ENCODE measurements at places on chromosomes 1 and 21.

GRCh38 chr1:118461154-118461553, 276.1 kb upstream of the SPAG17 start:
- no peak for DNase-seq

DNA sequence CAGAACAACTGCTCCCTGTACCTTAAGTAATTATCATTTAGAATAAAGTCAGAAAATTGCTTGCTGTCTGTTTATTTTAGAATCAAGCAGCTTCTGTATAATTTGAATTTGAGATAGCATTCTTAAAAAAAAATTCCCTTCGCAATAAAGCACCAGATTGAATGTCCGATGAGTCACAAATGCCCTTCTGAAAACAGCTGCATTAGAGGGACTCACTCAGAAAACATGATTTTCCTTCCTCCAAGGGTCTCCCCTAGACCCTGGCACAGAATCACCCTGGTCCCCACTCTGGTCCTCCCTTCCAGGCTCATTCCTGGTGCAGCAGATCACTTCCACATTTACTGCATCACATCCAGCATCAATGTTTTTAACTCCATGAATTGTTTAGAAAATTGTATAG, 471.1 kb upstream of the VAMP3 start:
- DNase-seq: no peak

DNA sequence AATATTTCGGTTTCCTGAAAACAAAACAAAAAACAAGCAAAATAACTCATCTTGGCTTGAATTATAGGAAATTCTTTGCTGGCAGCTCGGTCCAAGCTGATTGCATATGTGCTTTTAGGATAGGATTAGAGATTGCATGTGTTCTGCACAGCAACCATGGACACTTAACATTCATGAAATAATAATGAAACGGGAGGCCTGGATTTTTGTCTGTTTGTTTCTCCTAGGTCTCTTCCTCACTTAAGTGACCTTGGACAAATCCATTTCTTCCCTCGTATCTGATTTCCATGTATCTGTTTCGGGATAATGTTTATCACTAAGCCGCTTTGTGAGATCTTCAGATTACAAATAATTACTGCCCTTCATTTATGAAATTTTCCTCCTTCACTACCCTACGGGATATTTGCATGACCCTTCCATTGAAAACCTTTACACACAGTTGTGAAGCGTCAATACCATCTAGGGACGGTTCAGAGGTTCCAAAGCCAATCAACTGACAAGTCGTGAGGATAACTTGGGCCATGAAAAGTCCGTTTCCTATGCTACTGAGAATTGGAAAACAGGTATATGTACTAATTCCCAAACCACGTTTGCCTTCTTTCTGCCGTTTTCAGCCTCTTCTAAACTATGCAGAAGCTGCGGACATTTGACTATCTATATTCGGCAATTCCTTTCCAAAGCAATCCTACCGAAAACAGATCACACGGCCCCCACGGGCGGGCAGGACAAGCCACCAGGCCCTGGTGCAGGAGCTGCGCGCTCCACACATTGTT, 1.3 kb upstream of the H3-3A start:
- DNase-seq: no peak

DNA sequence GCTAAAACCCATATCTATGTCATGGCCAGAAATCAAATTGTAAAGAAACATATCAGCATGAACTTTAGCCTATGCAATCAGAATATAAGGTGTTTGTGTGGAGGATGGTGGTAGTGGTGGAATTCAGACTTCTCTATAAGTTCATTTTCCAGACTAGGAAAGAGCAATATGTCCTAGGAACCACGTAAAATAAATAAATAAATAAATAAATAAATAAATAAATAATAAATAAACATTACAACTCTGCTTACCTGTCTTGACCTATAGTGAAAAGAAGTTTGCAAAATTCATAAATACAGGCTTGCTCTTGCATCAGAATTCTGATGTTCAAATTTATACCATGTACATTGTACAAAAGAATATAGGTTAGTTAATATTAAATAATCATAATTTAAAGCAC, 1382.6 kb upstream of the ADGRL2 start:
- no peak for DNase-seq

- no peak for DNase-seq
Measured at GRCh38 chr1:14724678-14725077, 126.2 kb downstream of the KAZN start.

DNA sequence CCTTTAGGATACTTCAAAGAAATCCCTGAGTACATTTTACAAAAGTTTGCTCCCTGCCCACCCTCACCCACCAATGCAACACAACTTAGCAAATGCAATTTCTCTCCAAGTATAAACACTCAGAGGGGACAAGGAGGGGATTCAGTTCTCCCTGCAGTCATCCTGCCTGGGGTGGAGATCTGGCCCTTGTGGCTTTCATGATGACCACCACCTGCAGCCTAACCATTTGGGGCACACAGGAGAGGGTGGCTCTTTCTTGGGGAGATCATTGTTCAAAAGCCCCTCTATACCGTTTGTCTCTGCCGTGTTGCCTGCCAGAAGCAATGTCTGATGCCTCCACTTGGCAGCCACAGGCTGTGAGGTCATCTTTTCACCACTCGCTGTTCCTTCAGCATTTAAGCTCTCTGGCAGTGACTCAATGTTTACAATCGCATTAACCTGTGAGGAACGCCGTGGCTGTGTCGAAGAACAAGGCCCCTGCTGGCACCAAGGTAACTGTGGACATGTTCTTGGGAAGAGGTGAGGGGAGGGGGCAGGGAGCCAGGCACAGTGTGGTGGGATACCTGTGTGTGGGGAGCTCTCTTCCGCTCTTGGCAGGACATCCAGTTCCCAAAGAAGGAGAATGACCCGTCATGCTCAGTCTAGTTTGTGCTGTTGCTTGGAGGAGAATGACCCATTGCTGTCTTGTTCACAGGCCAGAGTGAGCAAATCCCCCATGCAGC, 103.9 kb upstream of the DUSP10 start:
- DNase-seq: no peak

DNA sequence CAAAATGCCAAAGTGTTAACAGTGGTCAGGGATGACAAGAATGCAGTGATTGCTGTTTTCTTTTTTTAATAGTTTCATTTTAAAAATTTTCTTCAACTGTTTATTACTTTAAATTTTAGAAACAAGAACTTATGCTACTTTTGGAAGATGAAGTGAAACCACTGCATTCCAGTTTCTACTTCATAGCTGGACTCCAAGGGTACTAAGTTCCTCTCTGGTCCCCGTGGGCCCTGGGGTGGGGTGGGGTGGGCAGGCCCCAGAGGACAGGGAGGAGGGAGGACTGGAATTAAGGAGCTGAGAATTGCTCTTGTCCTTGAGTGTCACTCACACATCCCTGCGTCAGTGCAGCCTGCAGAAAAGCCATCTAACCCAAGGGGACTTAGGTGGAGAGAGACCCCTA, 97.3 kb downstream of the RAVER2 start:
- no peak for DNase-seq

DNA sequence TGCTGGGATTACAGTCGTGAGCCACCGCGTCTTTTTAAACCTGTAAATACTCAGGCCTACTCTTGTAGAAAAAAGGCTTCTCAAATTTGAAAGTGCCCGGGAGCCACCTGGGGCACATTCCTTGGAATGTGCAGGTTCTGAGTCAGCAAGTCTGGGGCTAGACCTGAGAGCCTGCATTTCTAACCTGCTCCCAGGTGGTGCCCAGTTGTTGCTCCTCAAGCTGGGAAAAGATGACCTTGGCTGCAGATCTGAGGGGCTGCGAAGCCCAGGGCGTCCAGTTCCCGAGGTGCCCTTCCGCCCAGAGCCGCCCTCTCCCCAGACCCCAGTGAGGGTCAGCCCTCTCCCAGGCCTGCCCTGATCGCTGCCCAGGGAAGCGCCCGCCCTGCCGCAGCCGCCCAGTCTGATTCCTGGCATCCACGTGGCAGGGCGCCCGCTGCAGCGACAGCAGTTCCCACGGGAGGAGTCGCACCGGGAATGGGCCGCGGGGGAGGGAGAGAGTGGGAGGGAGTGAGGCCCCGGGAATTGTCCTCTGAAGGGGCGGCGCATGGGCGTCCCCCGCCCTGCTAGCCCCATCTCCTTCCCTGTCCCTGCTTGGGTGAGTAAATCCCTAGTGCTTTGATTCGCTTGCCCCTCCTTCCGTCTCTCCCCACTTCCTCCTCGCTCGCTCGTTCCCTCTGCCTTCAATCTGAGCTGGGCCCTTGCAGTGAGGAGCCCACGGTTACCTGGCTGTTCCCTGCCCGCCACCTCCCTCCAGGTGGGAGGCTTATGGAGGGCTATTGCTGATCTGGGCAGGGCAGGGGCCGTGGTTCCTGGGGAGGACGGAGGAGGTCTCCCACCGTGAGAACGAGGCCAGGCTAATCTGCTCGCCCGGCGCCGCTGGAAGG, 18.8 kb upstream of the TENT5B start:
- no peak for DNase-seq

DNA sequence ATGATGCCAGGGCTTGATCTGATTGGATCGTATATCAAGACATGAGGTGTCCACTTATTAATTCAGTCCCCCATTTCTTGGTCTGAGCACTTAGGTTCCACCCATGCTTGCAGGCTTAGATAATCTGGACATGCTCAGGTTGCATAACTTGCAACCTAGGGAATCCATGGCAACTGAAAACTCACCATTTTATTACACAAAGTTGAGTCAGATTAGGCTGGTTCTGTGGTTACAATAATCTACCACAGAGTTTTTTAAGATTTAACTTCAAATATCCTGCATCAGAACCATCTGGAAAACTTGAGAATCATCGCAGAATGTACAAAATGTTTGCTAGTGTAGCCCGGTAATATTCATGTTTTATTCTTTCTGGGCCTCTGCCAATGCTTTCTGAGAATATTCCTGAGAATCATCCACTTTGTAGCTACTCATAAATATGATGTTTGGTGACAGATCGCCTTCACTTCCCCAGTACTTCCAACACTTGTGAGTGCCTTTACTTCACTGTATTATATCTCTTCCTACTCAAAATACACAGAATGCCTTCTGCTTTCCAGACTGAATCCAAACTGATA, 707.2 kb upstream of the ADAMTS5 start:
- DNase-seq: no peak

DNA sequence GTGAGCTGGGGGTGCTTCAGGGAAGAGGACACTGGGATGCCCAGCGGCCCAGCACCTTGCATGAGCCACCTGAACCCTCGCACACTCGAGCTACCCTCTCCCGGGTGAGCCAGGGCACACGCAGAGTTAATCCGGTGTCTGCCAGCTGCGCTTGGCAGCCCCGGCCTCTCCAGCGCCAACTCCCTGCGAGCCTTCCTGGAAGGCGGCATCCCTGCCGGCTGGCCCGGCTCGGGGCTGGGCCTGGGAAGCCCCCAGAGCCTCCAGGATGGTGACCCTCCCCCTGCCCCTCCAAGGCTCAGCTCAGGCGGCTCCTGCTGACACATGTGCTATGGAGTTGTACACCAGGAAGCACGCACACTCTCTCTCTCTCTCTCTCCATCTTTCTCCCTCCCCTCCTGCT, 48.7 kb downstream of the RAP1GAP start:
- no peak for DNase-seq

DNA sequence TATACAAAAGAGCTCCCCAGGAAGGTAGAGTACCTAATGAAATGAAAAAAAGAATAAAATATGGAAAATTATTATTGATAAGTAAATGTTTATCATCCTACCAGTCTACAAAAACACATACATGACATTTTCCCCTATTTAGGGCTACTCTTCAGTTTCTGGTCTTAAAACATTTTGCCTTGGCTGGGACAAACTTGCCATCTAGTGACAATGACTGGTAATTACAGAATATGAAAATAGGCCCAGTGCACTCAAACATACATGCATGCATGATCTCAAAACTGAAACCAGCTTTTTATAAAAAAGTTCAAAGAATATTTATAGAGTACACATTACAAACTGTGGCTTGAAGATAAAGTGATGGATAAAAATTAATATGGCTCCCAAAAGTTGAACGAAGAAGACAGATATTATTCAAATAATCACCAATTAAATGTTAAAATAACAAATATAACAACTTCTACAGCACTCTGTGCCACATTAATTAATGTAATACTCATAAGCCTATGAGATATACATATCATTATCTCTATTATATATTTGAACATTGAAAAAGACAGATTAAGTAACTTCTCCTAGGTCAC, 10.5 kb upstream of the RNPC3 start:
- no peak for DNase-seq

GRCh38 chr1:168223681-168224540, 1.9 kb upstream of the SFT2D2 start:
- no peak for DNase-seq

GRCh38 chr1:201724766-201725118, 104.2 kb upstream of the IPO9 start:
- no peak for DNase-seq

DNA sequence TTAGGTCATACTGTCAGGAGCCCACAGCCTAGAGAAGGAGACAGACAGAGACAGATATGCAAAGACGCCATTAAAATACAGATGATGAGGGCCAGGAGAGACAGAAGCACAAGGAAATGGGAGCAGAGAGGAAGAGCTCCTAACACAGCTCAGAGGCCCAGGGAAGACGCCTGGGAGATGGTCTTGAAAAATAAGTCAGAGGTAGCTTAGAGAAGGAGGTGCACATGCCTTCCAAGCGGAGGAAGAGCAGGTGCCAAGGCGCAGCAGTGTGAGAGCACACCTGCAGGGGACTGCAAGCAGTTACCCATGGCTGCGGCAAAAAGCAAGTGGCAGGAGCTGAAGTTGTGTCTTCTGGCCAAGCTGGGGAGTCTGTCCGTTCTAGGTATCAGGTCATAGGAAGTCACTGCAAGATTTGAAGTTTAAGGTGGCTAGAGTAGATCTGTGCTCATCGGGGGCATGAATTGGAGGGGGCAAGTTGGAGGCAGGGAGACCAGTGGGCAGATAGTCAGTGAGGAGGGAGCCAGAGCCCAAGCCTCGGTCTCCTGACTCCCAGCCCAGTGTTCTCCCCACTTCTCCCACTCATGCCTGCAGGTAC, 1.3 kb upstream of the TRABD2B start:
- DNase-seq: no peak

GRCh38 chr1:151197863-151198253, 494 bp upstream of the PIP5K1A start:
- no peak for DNase-seq

GRCh38 chr1:38534473-38534823, 325.1 kb downstream of the RRAGC start:
- DNase-seq: no peak

DNA sequence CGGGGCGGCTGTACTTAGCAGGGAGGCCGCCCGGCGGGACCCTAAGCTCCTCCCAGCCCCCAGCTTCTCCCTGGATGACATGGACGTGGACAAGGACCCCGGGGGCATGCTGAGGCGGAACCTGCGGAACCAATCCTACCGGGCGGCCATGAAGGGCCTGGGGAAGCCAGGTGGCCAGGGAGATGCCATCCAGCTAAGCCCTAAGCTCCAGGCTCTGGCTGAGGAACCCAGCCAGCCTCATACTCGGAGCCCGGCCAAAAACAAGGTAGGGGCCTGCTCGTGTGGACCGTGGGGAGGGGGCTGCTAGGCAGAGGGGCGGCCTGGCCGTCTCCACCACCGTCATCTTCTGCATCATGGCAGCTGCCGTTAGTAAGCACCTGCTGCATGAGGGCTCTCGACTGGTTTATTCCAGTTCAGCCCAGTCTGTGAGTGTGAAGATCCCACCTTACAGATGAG, 9.0 kb downstream of the ARHGEF16 start:
- no peak for DNase-seq
